ENCODE measurements at places on chromosomes 4 and X.

- no peak for DNase-seq
Observed at GRCh38 chr4:26197018-26197779, 123.6 kb upstream of the RBPJ start.

DNA sequence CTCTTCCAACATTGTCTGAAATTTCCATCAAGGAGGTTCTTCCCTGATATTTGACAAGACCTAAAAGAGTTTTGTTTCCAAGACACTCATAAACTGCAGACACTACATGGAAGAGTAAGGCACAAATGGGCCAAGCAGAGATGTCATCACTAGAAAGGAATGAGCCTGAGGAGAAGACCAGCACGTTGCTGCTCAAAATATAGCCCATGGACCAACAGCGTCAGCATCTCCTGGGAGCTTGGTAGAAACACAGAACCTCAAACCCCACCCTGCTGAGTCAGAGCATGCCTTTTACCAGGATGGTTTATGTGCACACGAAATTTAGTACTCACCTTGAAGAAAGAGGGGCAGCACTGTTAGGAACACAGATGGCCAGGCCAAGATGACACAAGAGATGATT is 128.7 kb upstream of the MID1 start:
- no peak for DNase-seq

DNA sequence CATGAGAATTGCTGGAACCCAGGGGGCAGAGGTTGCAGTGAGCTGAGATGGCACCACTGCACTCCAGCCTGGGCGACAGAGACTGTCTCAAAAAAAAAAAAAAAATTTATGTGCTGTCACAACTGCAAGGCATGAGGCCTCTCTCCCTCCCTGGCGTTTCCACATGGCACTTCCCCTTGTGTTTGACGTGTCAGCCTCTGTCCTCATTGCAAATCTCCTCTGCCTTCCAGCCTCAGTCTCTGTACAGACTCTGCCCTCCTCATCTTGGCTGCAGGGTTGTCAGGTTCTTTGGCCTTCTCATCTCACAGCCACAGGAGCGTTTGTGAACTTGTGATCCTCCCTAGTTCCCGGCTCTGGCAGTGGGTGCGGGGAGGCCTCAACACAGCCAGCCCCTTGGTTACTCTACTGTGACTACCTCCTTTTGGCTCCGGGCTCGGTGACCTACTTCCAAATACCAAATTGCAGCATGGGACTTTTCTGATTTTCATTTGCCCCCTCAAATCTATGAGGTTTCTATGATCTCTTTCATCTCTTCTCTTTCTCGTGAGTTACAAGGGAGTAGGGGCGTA is 250.0 kb downstream of the CBR4 start:
- no peak for DNase-seq

DNA sequence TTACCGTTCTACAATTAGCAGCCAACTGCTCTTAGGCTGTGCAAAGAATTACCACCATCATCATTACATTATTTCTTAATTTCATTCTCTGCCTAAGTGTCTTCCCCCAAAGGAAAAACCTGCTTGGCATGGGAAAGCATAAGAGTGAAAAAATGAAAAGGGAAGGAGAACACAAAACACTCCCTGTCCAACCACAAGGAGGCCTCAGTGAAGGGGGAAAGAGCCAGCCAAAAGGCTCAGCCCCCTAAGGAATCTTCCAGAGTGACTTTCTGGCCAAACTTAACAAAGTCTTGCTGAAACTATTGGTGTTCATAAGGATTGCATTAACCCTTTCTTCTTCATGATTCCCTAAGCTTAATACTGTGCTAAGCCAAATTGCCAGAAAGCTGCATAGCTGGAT is 287.4 kb downstream of the SMARCA1 start:
- DNase-seq, result no peak

GRCh38 chr4:136150046-136150445 is 1382.2 kb downstream of the PCDH18 start:
- no peak for DNase-seq

DNA sequence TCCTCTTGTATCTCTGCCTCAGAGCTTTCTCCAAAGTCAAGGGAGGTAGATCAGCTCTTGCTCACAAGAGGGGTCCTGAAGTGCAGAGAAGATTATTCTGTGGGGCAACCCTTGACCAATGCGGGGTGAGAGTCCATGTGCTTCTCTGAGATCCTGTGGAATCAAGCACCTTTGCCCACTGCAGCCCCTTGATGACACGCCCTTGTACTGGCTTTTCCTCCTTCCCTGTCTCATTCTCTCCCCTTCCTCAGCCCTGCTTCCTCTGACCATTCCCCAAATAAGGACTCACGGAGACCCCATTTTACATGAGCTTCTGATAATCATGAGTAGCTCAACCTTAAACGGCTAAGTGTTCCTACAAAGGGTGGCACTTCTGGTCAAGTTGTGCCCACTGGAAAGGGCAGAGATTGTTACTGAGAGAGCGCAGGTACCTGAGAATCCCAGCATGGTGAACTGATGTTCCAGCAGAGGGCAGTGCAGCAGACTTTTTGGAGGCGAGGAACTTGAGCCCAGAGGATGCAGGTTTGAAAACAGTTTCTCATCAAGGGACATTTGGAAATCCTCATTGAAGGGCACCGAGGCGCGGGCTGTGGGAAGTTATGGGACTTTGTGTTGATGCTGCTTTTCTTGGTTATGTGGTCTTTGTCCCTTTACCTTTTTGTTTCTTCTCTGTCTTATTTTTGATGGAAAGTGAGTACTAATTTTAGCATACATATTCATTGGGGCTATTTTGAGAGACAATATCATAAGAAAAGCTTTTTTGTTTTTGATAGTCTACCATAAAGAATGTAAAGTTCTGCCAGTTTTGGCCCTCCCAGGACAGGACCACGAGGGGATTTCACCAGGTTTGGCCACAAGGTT is 201.3 kb downstream of the RBM46 start:
- DNase-seq, result peak; percentile 11

- no peak for DNase-seq
Observed at GRCh38 chr4:3384771-3385710, 56.7 kb upstream of the HGFAC start.

DNA sequence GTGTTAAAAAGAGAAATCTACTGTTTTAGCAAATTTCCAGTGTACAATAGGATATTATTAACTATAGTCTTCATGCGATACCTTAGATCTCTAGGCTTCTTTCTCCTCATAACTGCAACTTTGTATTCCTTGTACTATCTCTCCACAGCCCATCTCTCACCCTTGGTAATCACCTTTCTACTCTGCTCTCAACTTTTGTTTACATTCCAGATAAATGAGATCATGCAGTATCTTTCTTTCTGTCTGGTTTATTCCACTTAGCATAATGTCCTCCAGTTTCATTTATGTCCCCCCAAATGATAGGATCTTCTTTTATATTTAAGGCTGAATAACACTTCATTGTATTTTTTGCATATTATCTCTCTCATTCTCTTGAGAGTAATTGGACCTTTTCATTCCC is 165.5 kb downstream of the HS3ST1 start:
- DNase-seq, result no peak

DNA sequence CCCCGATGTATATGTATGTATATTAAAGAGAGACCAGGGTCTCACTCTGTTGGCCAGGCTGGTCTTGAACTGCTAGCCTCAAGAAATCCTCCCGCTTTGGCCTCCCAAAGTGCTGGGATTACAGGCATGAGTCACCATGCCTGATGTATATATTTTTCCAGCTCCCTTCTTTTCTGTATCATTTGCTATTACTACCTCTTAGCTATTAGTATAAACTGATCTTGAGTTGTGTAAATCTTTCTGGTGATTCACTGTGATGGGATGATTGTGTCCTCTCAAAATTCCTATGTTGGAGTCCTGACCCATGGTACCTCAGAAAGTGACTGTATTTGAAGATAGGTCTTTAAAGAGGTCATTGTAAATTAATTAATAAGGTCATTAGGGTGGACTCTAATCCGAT is 53.1 kb downstream of the HPRT1 start:
- DNase-seq, result no peak

DNA sequence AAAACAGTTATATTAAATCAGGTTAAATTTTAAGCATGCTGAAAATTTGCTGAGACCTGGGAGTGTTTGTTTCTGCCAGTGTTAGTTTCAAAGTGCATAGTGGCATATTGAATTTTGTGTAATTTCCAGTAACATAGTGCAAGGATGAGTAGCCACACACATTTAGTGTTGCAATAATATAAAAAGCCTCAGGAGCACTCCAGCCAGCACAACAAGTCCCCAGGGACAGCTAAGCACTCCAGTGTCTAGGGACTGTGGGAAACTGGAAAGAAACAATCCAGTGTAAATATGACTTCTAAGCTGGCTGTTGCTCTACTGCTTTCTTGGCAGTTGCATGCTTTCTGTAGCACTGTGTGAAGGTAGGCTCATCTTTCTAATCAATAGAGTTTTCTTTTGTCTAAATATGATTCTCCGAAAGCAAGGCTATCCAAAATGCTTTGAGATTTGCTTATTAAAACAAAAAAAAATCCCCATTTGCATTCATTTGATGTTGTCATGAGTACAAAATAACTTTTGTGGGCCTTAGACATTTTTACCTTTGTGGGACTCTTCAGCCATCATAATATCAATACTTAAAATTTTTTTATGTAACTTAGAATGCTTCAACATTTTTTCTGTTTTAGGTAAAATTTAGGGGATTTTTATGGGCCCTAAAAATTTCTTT is 24.2 kb upstream of the CXCL2 start:
- DNase-seq, result peak; percentile 66

GRCh38 chr4:147201016-147201415 is 255.4 kb upstream of the TTC29 start:
- no peak for DNase-seq

- no peak for DNase-seq
Observed at GRCh38 chr4:8647094-8647570, 54.6 kb downstream of the CPZ start.

GRCh38 chr4:76363556-76364290 is 57.2 kb downstream of the STBD1 start:
- DNase-seq, result no peak

DNA sequence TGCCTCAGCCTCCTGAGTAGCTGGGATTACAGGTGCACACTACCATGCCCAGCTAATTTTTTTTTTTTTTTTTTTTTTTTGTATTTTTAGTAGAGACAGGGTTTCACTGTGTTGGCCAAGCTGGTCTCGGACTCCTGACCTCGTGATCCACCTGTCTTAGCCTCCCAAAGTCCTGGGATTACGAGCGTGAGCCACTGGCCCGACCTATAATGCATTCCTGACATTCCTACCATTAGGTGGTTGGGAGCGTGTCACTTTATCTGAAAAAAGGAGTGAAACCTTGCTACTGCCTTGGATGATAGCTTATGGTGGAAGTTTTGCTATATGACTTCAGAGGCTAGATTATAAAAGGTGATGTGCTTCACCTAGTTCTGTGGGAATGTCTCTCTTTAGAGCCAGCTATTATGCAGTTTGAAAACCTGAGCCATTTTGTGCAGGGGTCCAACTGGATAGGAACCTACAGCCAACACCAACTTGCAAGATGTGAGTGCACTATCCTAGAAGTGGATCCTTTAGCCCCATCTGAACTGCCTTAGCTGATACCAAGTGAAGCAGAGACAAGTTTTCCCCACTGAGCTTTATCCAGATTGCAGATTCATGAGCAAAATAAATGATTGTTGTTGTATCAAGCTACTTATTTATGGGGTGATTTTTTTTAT is 29.8 kb upstream of the EMCN start:
- DNase-seq, result no peak

DNA sequence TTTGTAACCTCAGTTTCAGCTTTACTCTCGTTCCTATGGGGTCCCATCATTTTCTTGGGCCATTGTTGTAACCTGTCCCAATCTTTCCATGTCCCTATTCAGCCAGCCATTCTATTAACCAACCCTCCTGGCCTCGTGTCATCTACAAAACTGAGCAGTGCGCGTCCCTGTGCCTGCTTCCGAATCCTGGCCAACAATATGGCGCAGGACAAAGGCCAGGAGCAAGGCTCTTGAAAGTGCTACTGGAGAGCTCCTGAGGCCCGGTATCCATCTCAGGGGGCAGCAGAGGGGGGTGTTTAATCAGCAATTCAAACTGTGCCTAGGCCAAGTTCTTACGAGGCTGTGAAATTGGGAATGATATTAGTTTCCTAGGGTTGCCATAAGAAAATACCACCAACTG is 41.2 kb upstream of the APLN start:
- no peak for DNase-seq

DNA sequence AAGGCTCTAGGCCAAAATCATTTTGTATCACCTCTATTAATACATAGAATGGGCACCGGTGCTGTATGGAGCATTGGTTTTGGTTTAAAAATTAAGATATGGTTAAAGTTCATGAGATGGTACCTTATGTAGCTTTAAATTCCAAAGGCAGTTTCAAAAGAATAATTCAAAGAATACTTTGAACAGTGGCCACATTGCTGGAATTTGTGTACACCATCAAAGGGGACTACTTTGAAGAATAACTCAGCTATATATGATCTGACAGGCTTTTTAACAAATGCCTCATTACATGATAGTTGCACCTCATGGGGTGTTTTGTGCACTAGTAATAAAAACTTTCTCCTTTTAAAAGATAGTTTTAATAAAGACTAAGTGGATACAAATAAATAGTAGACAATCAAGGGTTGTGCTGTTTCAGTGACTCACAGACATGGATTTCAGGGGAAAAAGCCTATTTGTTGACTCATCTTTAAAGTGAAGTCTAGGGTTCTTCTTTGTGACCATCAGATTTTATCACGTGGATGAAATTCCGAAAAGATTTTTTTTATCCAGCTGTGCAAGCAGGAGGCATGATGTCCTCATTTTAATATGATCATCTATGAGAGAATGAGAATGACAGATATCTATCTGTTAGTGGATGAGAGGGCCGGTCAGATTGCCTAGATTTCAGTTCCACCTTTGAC is 12.8 kb downstream of the MTM1 start:
- DNase-seq, result no peak

DNA sequence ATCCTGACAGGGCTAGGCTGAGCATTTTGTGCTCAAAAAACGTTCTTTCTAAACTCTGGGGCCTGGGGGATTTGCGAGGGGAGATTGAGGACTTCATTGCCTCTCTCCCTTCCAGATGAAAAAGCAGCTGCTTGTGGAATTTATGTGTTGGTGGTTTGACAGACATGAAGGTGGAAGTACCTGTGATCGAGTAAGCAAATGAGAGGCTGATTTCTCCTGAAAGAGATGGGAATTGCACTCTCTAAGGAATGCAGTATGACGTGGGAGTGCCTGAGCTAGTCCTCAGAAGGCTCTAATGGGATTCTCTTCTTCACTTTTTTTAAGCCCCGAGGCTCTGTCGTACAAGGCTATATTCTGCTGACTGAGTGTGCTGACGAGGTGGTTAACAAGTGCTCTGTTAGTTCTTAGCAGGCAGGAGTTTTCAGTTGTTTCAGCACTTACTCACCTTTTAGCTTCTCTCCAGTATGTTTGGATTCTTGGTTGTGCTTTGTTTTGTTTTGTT is 426.8 kb upstream of the CNKSR2 start:
- DNase-seq, result no peak

DNA sequence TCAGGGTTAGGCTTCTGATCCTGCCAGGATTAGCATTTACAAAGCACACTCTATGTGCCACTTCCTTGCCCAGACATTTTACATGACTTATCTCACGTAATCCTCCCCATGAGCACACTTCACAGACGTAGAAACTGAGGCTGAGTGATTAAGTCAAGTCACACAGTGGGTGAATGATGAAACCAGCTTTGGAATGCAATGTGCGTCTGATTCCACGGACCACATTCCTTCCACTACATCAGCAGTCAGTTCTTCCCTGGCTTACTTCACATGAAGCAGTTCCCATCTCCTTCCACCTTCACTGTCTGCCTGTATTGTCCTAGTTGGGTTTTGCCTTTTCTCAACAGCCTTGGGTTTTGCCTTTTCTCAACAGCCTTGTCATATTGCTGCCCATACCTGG is 134.3 kb upstream of the PPARGC1A start:
- DNase-seq, result no peak

Measured in NCI-H526 treated with DMSO at 0.1 percent for 48 hours (cell line).